Stimulated activated CD8-positive, alpha-beta memory T cell treated with anti-CD3 and anti-CD28 coated beads, Interleukin-4, amount 100 ng/mL, for 4 hours (primary cell): ENCODE measurements at places on chromosomes 13 and 19.

GRCh38 chr13:76157926-76158325 lies 521.8 kb downstream of the LMO7 start:
- DNase-seq, result no peak

- no peak for DNase-seq
Measured at GRCh38 chr13:114152831-114153371, 20.5 kb upstream of the RASA3 start.

- no peak for DNase-seq
Measured at GRCh38 chr13:101875091-101875490, 422.6 kb downstream of the ITGBL1 start.

DNA sequence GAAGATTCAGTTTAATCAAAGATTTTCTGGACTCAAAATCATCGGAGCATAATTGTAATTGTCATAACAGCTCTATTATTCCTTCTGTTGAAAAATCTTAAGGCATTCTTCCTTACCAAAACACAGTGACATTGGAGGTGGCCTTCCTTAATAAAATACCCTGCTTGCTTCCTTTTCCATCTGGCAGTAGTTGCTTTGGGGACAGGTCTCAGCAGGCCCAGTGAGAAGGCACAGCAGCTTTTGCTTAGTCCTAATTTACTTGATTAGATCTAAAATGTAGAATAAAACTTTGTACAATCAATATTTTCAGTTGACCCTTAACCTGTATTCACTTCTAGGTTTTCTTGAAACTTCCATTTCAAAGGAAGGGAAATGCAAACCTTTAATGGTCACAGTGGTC lies 471.6 kb downstream of the PCDH20 start:
- no peak for DNase-seq

GRCh38 chr13:96397807-96398206 lies 307.9 kb downstream of the HS6ST3 start:
- DNase-seq, result no peak

- no peak for DNase-seq
Measured at GRCh38 chr19:42052241-42052863, 17.7 kb downstream of the GRIK5 start.

GRCh38 chr19:13946414-13946813 lies 5.9 kb upstream of the DCAF15 start:
- DNase-seq, result no peak

- no peak for DNase-seq
Measured at GRCh38 chr13:48437371-48437770, 24.5 kb upstream of the LPAR6 start.

GRCh38 chr19:3968556-3969434 lies 2.1 kb downstream of the DAPK3 start:
- DNase-seq, result no peak

GRCh38 chr19:45514376-45515051 lies 7.2 kb downstream of the VASP start:
- DNase-seq, result no peak

- no peak for DNase-seq
Measured at GRCh38 chr13:91360246-91360751, 12.8 kb downstream of the MIR17HG start.

DNA sequence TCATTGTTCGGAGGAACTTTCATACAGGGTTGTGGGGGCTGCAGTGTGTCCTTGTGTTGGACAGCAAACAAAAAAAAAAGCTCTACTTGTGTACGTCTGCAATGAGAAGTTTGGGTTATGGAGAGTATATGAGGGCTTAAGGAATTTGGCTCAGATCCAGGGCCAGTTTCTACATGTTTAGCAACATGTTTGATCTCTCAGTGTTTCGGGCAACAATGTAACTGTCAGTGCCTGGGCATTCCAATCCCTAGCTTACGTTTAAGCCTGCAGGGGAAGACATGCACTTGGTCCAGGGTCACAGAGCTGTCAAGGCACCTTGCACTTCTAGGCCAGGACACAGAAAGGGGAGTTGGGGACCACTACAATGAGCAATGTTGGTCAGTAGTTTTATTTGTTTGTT lies 13.9 kb downstream of the ZNF543 start:
- DNase-seq, result no peak
